IPS DF 19.7 (cell line): ENCODE measurements at places on chromosomes 5 and 9.

- no peak for DNase-seq
Measured at GRCh38 chr9:33185858-33186257, 18.7 kb upstream of the B4GALT1 start.

GRCh38 chr5:133430095-133430494, 182.2 kb downstream of the FSTL4 start:
- no peak for DNase-seq

GRCh38 chr9:136329211-136329627, 1.9 kb downstream of the GPSM1 start:
- DNase-seq = no peak

- no peak for DNase-seq
Measured at GRCh38 chr9:123771690-123772089, 158.2 kb downstream of the DENND1A start.

DNA sequence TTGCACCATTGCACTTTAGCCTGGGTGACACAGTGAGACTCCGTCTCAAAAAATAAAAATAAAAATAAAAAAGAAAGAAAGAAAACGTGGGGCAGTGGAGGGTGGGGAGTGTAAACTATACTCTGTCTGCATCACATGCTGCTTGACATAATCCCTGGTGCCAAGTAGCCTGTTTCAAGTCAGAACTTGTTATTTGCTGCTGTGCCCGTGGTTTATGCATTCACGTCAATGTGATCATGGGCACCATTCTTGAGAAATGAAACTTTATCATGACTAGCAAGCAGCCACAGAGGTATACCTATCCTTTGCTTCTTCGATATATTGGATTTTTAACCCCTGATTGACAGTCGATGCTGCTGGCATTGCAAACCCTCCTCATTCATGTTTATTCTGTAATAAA, 4.1 kb upstream of the SMU1 start:
- no peak for DNase-seq

- DNase-seq = no peak
Measured at GRCh38 chr5:74401281-74401945, 239.1 kb downstream of the ENC1 start.

DNA sequence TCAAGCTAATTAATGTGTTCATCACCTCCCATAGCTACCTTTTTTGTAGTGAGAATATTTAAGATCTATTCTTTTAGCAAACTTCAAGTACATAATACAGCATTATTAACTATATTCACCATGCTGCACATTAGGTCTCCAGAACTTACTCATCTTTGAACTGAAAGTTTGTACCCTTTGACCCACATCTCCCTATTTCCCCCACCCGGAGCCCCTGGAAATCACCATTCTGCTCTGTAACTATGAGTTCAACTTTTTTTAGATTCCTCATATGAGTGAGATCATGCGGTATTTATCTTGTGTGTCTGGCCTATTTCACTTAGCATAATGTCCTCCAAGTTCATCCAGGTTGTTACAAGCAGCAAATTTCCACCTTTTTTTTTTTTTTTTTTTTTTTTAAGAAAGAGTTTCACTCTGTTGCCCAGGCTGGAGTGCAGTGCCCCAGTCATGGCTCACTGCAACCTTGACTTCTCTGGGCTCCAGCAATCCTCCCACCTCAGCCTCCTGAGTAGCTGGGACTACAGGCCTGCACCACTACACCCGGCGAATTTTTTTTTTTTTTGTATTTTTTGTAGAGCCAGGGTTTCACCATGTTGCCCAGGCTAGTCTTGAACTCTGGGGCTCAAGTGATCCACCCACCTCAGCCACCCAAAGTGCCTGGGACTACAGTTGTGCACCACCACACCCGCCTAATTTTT, 100.4 kb upstream of the SAP30L start:
- DNase-seq = no peak
